ENCODE measurements at places on chromosomes 1 and 21.

DNA sequence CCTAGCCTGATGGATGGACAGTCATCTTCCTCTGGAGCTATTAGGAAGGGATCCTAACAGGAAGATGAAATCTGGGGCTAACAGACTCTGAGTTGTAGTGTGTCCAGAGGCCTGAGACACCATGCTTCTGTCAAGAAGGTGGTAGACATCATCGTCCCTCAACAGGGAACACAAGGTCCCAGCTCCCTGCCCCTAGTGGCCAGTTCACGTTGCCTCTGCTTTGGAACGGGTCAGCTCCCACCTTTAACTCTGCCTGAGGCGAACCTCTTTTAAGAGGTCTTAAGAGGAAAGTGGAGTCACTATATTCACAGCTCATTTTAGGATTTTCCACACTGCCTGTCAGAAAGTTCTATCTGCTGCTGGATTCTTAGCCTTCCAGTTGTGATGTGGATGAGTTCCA is 28.3 kb downstream of the LRRC71 start:
- no peak for DNase-seq

DNA sequence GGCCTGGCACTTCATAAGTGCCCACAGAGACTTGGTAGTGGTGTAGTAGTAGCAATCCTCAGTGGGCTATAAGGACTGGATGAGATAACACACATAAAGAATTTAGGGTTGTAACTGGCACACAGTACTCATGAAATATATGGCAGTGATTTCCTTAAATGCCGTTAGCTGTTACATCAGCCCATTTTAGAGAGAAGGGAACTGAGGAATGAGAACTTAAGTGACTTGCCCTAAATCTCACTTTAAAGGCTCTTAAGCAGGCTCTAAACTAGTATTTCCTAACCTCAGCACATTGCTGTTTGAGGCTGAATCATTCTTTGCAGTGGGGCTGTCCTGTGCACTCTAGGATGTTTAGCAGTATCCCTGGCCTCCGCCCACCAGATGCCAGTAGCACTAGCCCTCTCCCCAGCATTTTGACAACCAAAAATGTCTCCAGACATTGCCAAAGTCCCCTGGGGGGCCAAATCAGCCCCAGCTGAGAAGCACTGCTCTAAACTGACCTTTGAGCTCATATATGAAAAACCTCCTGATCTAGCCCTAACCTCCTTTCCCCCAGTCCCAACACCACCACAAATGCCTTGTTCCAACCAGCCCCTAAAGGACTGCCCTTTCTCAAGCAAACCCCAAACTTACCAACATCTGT is 11.6 kb downstream of the CAMK2N1 start:
- DNase-seq, result no peak

DNA sequence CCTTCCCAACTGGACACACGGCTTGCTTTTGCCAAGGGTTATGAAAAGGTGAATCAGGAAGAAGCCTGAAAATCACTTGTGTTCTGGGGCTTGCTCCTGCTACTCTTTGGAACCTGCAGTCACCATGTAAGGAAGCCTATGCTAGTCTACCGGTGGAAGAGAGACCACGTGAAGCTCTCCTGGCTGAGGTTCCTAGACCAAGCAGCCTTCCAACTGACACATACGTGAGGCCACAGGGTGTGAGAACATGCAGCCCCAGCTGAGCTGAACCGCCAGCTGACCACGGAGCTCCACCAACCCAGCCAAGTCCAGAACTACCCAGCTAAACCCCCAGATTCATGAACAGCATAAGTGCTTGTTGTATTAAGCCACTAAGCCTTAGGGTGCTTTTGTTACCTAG is 72.8 kb upstream of the KRTAP19-8 start:
- no peak for DNase-seq

GRCh38 chr1:212290608-212291007 is 5.4 kb downstream of the PPP2R5A start:
- no peak for DNase-seq

- DNase-seq, result no peak
Measured at GRCh38 chr1:212518188-212519054, 85.7 kb downstream of the NENF start.

GRCh38 chr1:26719205-26719604 is 23.4 kb downstream of the ARID1A start:
- DNase-seq, result no peak

- no peak for DNase-seq
Measured at GRCh38 chr21:42392731-42393442, 3.0 kb downstream of the TMPRSS3 start.

DNA sequence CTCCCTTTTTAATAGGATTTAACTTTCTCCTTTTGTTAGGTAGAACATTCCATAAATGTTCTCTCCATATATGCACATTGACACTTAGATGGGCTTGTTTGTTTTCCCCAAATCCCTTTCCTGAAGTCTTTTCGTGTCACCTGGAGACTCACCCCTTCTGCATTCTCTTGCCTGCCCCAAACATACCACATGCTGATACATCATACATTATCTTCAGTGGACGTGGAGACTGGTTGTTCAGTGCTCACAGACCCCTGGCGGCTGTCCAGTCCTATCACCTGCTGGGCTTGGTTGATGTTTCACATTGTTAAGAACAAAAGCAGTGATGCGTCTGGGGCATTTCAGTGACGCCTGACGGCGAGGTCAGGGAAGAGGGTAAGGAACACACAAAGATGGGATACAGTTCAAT is 22.2 kb downstream of the FMOD start:
- DNase-seq, result no peak

- DNase-seq, result no peak
Measured at GRCh38 chr1:55943721-55944435, 635.5 kb downstream of the PLPP3 start.

DNA sequence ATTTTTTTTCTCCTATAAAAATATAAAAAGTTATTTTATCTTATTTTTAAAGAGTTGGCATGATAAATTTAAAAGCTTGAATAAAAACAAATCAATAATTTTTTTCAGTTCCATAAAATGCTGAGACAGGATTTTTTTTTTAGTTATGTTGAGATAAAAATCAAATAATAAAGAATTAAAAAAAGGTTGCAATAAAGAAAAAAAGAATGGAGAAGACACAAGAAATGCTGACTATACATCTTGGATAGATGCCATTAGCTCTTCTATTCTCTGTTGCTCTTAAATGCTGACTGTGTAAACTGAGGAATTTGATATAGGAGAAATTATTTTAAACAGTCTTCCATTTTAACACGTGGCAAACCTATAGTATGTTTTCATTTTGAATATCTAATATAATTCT is 2298.5 kb downstream of the MRPL39 start:
- DNase-seq, result no peak

- no peak for DNase-seq
Measured at GRCh38 chr1:180765151-180765550, 133.3 kb downstream of the XPR1 start.

- DNase-seq, result no peak
Measured at GRCh38 chr1:29521438-29521715, 285.1 kb downstream of the PTPRU start.

GRCh38 chr1:21703318-21703963 is 34.3 kb upstream of the RAP1GAP start:
- no peak for DNase-seq

- DNase-seq, result no peak
Measured at GRCh38 chr1:29004798-29005197, 90.4 kb downstream of the EPB41 start.

DNA sequence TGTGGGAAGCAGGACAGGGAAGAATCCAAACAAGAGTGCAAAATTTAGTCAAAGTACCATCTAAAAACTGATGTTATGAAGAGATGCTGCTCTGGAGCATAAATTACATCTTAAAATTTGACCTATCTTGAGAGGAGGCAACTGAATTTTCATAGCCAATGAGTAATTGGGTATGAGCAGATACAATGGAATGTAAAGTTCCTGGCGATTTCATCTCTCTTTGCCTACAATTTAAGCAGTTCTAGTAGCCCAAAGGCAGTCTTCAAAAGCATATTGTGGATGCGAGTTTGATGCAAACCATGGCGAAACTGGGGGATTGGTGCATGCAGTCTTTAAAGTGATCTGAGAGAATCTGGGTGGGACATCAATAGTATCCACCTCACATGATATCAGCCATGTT is 1265.9 kb downstream of the BRINP3 start:
- no peak for DNase-seq

DNA sequence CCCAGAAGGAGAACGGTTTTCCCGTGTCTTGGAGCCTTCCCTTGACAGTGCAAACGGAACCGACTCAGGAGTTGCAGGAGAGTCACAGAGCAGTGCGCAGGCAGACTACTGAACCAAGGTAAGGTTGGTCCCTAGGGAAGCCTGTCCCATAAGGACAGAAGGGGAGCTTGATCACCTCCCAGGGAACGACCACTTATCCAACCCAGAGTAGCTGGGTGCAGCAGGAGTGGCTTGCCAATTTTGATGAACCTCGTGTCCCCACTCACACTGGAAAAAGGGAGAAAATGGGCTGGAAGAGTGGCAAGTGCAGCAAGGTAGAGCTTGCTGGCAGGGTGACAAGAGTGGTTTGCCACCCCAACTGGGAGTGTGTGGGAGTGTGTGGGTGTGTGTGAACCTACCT is 95.1 kb downstream of the LIPI start:
- no peak for DNase-seq

DNA sequence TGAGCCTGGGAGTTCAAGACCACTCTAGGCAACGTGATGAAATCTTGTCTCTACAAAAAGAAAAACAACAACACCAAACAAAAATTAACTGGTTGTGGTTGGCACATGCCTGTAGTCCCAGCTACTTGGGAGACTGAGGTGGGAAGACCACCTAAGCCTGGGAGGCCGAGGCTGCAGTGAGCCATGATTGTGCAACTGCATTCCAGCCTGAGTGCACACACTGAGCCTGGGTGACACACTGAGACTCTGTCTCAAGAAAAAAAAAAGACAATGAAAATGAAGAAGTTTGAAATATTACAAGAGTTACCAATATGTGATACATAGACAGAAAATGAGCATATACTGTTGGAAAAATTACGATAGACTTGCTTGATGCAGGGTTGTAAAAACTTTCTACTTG is 31.9 kb downstream of the PDC start:
- no peak for DNase-seq

DNA sequence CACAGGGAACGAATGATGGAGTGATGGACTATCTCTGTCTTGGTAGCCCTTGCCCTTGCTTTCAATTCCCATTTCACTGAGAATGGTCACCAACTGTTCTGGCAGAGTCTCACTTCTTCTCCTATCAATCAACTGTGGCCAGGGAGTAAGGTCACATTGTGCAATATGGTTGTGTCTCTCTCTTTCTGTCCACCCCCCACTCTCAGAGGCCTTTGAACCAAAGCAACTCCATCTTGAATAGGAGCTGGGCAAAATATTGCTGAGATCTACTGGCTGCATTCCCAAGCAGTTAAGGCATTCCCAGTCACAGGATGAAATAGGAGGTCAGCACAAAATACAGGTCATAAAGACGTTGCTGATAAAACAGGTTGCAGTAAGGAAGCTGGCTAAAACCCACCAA is 36.7 kb downstream of the NTMT2 start:
- no peak for DNase-seq

- DNase-seq, result no peak
Measured at GRCh38 chr21:42079939-42080787, 9.0 kb downstream of the UMODL1 start.

DNA sequence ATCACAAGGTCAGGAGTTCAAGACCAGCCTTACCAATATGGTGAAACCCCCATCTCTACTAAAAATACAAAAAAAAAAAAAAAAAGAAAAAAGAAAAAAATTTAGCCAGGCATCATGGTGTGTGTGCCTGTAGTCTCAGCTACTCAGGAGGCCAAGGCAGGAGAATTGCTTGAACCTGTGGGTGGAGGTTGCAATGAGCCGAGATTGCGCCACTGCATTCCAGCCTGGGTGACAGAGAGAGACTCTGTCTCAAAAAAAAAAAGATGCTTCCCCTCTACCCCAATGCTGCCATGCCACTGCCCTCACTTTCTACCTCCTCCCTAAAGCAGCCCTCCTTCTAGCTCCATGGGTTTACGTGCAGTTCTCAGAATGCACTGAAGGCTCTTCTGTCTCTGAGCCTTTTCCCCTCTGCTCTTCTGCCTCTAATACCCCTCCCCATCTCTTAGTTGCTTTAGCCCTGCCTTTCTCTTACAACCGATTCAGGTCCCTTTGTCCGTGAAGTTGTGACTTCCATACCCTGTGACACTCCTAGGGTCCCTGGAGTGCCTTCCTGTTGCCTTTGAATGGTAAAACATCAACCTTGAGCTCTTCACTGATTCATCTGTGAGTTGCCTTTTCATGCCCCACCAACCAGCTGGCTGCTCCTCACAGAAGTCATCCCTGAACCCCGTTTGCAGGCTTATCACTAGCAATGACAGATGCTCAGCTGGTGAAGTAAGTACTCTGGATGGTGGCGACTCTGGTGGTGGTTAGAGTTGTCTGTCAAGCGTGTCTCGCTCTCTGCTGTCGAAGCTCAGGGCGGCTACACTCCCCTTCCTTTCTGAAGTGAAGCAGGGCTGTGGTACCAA is 234.9 kb downstream of the RHOU start:
- DNase-seq, result no peak

DNA sequence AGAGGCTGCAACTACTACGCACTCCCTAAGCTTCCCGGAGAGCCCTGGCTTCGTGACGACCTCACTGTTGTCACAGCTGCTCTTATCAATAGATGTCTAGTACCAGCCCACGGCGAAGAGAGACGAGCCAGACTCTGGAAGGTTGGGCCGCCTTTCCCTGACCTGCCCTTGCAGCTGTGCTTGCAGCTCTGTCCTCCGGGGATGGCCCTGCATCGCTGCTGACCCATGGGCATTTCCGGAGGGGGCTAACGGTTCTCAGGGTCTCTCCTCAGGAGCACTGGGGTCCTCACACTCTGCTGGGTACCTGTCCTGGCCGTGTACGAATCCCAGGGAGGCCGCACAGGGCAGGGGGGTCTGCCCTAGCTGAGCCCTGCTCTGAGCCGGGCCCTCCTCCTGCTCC is 93.8 kb upstream of the COL6A1 start:
- DNase-seq, result no peak

DNA sequence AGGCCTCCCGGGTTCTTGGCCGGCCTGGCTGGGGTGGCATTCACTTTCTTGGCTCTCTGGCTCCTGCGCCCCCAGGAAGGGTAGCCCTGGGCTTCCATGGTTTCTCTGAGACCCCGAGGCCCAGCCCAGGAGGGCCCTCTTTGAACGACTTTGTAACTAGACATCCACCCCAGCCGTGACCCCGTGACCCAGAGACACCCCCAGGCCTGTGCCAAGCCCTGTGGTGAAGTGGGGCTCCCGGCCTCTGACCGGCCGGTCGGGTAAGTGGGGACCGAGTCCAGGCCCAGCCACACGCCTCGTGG is 64.0 kb downstream of the COL18A1 start:
- no peak for DNase-seq

DNA sequence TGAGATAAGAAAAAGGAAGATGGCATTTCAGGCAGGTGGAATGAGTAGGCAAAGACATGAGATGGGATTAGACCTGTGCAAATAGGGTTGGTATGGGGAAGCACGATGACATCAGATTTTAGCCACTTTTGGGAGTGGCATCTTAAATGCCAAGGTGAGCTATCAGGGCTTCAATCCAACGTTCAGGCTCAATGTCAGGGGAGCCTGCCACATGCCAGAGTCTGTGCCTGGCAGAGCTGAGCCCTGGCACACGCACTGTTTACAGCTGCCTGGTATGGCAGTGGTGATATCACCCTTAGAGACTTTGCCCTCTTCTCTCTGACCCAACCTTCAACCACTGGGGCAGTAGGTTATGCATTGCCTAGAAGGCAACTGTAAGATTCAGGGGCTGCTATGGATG is 1.1 kb upstream of the GUCA2B start:
- no peak for DNase-seq

All from stimulated activated CD4-positive, alpha-beta T cell treated with anti-CD3 and anti-CD28 coated beads, Interleukin-1b, Interleukin-23, amount 100 ng/mL, for 1 hour (primary cell).